Stimulated activated CD8-positive, alpha-beta memory T cell treated with anti-CD3 and anti-CD28 coated beads, Interleukin-2, amount 100 ng/mL, for 1 hour (primary cell): ENCODE measurements at places on chromosomes 11 and 22.
A peak's percentile ranks its signal among the peaks of the same experiment; 100 is the strongest.

DNA sequence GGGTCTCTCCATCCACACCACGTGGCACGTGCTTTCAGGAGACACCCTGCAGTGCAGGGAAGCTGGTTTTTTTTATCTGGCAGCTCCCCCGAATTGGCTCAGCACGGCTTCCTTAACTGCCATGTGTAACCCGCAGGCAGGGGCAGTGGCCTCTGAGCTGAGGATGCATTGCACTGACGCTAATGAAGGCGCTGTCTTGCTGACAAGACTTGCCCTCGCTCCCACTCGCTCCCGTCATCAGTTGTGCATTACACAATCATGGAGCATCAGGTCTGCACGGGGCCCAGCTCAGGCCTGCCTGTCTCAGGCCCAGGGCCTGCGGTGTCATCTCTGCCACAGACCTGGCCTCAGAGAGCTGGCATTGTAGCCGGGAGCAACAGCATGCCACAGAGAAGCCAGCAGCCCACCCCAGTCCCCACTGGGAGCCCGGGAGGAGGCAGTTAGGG, 95.9 kb downstream of the ARHGAP8 start:
- no peak for DNase-seq

- DNase-seq: no peak
Measured at GRCh38 chr11:85718126-85718943, 32.3 kb upstream of the CCDC89 start.

- no peak for DNase-seq
Measured at GRCh38 chr22:29233277-29233877, 27.7 kb downstream of the EMID1 start.

- no peak for DNase-seq
Measured at GRCh38 chr11:1899686-1900085, 8.0 kb upstream of the PRR33 start.

DNA sequence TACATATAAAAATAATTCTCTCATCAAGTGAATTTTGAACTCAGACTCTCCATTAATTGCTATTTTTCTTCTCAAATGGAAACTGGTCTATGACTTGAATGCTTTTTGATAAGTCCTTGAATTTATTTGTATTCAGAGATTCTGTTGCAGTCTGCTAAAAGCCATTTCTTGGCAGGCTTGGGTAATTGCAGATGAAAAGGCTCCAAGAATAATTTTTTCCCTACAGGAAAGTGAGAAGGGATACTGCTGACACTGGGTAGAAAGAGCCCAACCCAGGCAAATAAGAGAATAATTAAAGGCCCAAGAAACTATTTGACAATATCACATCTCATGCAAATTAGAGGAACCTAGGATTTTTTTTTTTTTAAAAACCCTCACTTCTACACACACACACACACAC, 246.5 kb upstream of the DDI1 start:
- no peak for DNase-seq

DNA sequence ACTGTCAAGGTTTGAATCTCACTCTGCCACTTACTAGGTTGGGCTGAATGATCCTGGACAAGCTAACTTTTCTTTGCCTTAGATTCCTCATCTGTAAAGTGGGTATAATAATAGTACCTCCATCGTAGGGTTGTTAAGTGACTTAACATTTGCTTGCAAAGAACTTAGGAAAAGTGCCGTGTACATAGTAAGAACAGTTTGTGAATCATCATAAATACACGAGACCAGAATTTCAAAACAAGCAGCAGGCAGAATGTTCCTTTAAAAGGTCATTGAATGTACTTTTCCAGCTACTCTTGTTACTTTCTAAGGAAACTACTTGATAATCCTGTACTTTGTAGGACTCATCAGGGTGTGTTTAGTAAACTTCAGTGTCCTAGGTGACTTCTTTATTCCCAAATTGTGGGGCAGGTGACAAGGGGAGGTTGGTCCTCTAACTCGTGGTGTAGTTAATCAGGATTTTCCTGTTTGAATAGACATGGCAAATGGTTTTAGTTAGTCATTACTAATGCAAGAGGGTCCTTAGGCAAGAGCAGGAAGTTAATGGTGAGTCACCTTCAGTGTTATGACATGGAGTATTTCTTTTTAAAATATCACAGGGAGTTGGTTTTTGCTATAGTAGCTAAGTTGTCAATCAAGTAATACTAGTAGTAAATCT, 67.9 kb downstream of the YAP1 start:
- DNase-seq: no peak

DNA sequence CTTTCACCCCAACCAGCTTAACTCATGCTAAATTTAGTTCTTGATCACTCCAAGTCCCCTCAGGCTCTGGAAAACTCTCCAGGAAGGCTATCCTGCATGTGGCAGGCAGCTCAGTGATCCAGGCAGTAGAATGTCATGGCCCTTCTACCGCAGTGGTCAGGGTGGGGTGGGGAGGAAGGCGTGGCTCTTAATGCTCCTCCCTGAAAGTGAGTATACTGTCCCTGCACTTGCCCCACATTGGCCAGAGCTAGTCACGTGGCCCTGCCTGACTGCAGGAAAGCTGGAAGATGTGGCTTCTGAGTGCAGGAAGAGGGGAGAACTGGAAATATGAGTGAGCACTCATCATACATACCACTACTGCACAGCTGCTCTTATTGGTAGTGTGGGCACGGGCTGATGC, 102.1 kb downstream of the GRAMD1B start:
- DNase-seq: no peak

DNA sequence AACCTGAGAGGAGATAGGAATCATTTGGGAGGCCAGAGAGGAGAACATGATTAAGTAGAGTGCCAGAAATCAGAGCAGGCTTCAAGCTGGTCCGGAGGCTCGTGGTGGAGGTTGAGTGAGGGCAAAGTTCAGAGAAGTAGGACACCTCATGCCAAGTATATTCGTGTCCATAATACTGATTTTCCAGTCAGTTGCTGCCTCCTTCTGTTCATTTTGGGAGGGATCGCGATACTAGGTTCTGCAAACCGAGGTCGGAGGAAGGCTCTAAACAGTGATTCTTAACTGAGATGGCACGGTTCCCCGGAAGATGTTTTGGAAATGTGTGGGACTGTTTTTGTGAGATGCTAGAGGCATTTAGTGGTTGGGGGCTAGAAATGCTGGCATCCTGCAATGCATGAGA, 13.6 kb upstream of the CD3E start:
- DNase-seq: no peak

- DNase-seq: peak; percentile 68
Measured at GRCh38 chr11:64743591-64744543, at the start of gene RASGRP2. TSS of gene RASGRP2 (minus strand) at chr11:64744142. CDS start at chr11:64742866, 1,276 bp downstream.

- no peak for DNase-seq
Measured at GRCh38 chr11:110032957-110033570, 60.1 kb upstream of the ZC3H12C start.

GRCh38 chr11:57800444-57801182, 39.0 kb downstream of the CTNND1 start:
- DNase-seq: no peak
